ENCODE measurements at places on chromosomes 5 and 9.

DNA sequence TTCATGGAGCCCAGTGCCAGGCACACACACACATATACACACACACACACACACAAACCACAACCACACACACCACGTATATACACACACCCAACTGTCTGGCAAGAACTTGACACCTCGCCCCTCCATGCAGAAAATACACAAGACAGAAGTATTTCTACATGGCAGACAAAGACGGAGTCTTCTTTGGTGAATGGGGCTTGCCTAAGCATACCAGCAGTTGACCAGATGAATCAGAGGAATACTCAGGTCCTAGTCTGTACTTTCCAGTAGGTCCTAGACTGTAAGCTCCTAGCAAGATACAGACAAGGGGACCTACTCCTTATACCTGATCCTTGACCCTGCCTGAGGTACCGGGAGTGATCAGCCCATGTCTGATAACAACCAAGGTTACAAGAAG is 60.1 kb downstream of the SIL1 start:
- DNase-seq: no peak

DNA sequence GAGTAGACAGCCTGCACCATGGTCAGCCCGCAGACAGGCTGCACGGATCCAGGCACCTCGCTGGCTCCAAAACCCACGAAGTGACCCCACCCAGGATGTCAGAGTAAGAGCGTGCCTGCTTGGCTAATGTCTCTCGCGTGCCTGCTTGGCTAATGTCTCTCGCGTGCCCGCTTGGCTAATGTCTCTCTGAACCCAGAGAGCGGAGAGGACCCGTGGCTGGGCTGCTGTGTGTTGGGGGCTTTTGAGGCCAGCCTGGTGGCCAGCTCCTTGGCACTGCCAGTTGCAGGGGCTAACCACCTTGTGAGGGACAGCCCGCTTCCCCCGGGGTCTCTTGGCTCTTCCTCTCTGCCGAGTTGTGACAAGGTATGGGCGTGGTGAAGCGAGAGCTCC is 8.9 kb upstream of the RXRA start:
- no peak for DNase-seq

DNA sequence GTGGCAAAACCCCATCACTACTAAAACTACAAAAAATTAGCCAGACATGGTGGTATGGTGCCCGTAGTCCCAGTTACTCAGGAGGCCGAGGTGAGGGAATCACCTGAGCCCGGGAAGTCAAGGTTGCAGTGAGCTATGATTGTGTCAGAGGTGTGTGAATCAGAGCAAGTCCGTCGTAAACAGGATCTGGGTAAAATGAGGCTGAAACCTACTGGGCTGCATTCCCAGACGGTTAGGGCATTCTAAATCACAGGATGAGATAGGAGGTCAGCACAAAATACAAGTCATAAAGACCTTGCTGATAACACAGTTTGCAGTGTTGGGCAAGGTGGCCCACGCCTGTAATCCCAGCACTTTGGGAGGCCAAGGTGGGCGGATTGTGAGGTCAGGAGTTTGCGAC is 1.9 kb upstream of the CLTB start:
- no peak for DNase-seq

- DNase-seq: no peak
These were observed 32.5 kb upstream of the ABLIM3 start for GRCh38 chr5:149108651-149109280.

DNA sequence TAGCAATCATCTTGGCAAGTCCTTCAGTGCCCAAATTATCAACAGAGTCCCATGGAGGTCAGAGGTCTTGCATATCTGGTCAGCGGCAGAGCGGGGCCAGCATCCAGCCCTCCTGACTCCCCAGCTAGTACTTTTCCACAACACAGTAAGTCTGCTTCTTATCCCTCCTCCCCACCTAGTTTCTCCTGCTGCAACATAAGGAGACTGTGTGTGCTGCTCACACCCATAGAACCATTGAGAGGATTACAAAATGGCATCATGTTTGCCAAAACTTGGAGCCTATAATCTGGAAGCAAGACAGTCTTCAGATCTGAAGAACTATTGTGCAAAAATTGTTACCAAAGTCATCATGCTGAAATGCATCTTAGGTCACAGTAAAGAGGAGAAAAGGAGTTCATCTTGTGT is 125.8 kb upstream of the ZNF366 start:
- no peak for DNase-seq

GRCh38 chr5:472076-472655 is 29.2 kb downstream of the EXOC3 start:
- no peak for DNase-seq

- DNase-seq: no peak
These were observed 54.0 kb upstream of the TGFBR1 start for GRCh38 chr9:99050924-99051323.

DNA sequence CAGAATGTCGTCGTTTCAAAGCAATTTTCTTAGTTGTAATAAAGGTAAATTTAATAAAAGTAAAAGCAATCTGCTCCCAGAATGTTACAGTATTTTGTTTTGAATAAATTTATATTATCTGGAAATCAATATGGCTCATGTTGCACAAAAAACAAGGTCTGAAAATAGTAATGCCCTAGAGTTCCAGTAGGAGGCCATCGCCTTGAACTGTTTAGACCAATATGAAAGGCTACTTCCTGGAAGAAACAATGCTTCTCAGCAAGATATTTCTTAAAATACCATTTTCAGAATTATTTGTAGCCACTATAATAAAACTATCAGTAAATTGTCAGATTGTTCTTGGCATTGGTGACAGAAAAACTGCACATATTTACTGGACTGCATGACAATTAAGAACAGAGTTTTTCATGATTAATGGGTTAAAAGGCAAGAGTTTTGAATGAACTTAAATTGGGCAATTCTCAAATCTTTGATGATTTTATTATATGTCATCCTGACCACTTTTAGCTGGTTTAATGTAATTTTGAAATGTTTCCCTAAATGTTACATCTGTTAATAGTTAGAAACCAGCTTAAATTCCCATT is 153.2 kb downstream of the COMMD10 start:
- no peak for DNase-seq

- DNase-seq: no peak
These were observed 74.5 kb downstream of the MRPS27 start for GRCh38 chr5:72245546-72245945.

GRCh38 chr9:97858826-97859225 is 5.8 kb downstream of the FOXE1 start:
- no peak for DNase-seq

- no peak for DNase-seq
These were observed 53.7 kb downstream of the PRRC2B start for GRCh38 chr9:131447600-131447999.

DNA sequence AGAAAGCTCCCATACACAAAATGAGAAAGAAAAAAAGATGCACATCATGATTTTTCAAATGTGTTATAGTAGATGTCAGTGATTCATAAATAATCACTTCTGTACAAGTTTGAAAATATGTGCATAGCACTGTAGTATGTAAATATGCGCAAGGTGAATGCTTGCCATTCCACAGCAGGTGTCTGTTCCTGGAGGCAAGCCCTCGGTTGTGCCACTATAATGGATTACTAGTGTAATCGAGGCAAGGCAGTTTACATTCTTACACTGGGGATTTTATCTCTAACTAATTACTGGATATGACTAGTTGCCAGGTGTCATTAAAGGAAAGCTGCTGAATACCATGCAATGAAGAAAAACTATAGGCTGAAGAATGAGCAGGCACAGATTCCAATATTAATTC is 93.6 kb downstream of the ARHGEF28 start:
- no peak for DNase-seq

DNA sequence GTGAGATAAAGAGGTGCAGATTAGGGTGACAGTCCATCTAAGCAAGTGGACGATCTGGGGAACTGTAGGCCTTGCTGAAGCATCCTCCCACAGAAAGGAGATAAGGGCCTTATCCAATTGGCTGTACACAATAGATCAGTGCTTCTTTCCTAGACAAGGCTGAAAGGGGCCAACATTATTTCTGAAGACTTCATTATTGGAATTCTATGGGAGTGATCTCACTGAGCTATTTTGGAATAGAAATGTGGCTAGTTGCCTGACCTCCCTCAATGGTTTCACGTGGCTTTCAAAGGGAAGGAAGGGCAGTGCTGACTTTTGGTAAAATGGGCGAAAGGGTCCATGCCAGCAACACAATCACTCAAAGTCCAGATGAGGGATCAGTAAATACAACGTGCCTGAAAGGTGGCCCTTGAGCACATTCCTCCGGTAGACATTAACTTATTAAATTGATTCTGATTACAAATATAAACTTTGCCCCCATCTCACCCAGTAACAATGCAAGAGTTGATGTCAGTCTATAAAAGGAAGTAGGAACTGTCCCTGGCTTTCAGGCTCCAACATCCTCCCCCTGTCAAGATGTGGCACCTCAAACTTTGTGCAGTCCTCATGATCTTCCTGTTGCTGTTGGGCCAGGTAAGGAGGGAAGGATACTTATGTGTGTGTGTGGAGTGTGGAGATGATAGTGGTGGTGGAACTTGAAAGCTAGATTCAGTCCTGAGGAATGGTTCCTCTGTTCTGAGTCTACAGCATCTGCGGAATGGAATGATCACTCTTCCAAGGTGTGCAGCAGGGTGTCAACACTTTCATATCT is at the start of gene LEAP2:
Gene LEAP2 (plus strand): TSS at position 550 of the 811 bp plus-strand sequence. CDS start 27 bp downstream, at position 577.
- no peak for DNase-seq

- DNase-seq: no peak
These were observed 21.3 kb upstream of the MEGF9 start for GRCh38 chr9:120735415-120736126.

DNA sequence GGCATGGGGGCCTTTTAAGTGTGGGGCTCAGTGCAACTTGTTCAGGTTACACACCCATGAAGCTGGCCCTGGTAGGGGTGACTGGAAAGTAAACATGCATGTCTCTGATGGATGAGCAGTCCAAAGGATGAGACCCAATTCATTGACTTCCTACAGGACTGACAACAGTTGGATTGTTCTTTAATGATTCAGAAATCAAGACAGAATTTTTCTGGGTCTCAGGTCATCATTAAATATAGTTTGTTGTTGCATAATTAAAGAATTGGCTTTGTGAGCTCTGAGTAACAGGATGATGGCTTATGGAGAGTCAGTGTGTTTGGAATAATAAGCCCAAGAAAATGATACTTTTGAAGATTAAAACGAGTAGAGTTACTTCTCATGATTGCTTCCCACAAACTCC is 604.2 kb upstream of the CLINT1 start:
- no peak for DNase-seq

DNA sequence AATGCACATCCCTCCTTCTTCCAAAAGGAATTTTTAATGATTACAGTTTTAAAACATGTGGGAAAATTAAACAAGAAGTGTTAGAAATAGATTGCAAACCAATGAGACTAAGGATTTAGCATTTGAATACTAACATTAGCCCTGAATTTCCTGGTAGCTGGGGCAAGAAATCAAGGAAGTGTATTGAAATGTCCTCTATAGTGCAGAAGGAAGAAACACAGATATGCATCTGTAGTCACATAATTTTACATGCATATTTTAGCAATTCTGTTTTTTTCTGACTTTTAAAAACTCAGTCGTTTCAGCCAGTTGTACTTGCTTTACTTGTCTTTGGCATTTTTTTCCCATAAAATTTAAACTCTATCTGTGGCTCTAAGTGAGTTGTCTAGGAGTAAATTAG is 45.8 kb downstream of the FRMPD1 start:
- no peak for DNase-seq

DNA sequence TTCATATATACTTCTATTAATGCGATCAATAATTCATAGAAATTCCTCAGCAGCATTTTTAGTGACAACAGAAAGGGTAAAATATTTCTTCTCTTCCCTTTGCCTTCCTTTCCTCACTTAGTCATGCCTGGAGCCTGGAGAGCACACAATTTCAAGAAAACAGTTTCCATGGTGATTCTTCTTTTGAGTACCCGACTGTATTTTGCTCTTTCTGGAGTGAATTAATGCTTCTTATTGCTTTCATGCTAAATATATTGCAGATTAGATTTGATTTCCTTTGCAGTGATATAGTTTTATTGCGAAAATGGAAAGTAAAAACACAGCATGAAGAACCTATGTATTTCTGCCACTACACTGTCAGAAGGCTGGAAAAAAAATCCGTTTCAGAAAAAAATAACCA is 153.5 kb downstream of the PPP2R2B start:
- no peak for DNase-seq

GRCh38 chr9:117521293-117521692 is 106.4 kb upstream of the ASTN2 start:
- no peak for DNase-seq

DNA sequence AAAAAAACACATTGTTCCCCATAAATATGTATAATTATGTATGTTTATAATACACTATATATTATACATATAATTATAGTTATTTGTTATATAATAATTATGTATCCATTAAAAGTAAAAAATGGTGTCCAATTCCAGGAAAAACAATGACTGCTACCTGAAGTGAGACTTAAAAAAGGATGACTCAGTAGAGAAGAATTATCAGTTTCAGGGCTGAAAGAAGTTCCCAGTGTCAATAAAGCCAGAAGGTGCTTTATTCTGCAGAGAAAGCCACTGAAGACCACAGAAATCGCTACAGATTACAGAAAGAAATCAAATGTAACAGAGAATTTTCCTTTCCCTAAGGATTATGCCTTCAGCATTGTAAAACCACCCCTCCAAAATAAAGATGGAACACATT is 50.9 kb downstream of the ANKRD31 start:
- no peak for DNase-seq

DNA sequence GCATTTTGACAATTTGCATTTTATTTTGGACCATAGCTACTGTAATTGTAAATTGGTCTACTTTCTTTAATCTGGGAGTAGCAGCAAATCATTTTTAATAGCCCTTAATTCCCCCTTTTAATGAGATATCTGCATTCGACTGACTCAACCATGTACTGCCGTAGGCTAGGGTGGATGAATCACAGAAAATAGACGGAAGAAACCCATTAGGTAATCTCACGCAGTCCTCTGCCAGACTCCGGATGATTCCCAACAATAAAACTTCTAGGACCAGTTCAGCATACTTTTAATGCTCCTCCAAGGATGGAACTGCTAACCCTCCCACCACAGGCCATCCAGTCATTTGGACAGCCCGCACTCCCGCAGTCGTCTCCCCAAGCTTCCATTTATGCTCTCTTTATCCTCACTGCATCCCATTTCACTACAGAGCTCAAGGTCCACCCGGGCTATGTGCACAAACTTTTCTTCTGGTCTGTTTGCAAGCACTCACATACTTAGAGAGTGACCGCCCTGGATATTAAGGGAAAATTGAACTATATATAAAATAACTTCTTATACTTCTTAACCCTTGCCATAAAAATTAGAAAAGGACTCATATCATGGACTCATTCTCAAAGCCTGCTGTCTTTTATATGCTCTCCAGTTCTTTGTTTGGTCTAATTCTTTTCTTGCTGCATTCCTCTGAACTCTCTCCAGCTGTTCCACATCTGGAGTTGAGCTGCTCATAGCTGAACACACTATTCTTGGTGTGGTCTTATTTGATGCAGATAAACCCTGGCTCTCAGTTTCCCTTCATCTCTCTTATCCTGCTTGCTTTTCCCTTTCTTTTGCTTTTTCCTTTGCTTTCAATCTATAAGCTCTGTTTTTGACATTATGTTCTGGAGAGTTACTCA is 326.6 kb downstream of the ARL15 start:
- DNase-seq: no peak
